ENCODE measurements at places on chromosomes 7 and 10. TPM values are rescaled to one million over a fixed set of nuclear protein-coding genes. Genes with fewer than 3 reads are reported as not detected.

DNA sequence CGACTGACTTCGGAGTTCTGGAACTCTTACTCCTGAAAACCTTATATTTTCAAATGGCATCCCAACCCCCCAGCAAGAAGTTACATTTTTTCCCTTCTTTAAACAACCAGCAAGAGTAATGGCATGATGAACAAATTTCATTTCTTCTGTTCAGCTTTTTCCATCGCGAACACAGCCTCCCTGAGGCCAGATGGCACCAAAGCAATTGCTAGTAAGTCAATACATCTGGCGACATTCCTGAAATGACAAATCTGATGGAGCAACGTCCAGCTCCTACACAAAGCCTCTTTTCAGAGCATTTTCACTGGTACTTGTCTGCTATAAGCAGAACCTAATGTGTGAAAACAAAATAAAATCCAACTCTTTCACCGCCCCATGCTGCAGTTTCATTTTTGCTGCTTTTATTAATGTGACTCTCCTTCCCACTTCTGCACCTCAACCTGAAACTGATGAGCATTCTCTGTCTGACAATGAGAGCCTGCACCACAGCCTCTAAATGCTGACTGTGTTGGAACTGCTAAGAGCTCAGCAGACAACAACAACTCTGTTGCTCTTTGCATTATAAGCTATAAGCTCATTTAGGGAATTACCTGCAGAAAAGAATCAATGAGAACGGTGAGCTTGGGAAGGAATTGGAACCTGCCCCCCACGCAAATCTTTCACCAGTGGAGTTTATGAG lies 229.8 kb downstream of the FGFR2 start:
- no peak for DNase-seq
- H3K36me3 ChIP-seq, result no peaks in the 10 kb centered on the region
- H3K27me3 ChIP-seq, result no peaks in the 10 kb centered on the region
- no peak overlapping the region for H3K4me3 ChIP-seq
- H3K27ac ChIP-seq, result no peak overlapping the region

DNA sequence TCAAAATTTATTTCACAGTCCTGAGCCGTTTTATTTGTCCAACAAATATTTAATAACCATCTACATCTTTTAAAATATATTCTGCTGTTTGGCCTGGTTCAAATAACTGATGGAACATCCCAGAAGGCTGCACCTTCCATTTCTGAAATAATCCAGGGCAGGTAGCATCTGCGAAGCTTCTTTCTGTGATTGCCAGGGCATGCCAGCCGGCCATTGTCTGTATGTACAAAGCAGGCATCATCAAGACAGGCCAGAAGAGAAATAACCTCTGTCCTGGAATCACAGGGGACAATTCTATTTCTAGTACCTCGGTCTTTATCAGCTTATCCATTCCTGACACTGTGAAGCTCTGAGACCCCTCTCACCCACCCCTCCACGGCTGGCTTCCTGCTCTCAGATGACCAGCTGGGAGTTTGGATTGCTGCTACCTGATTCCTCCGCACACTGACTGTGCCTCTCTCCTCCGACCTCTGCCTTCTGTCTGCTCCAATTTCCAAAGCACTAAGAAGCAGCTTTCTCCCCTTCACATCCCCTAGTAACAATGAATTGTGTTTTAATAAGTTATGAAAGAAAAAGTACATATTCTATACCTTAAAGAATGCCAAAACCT lies 8.0 kb downstream of the DGKI start:
- H3K4me1 ChIP-seq, result peaks cover 26% of the 10 kb centered on the region
- peak; percentile 79 for DNase-seq
- no peak overlapping the region for H3K4me3 ChIP-seq
- H3K27ac ChIP-seq, result peak overlapping the region; percentile 51
- no peaks in the 10 kb centered on the region for H3K27me3 ChIP-seq

The GRID2IP gene
- 0.24 TPM for total RNA-seq

The TMEM196 gene
- total RNA-seq, result not detected

- no peaks in the 10 kb centered on the region for H3K4me1 ChIP-seq
- no peak overlapping the region for H3K27ac ChIP-seq
- peaks cover under 1% of the 10 kb centered on the region for H3K27me3 ChIP-seq
- H3K4me3 ChIP-seq, result no peak overlapping the region
- no peaks in the 10 kb centered on the region for H3K36me3 ChIP-seq
Measured at GRCh38 chr7:132276976-132277725, 299.1 kb downstream of the PLXNA4 start.

Measured in cardiac muscle cell (in vitro differentiated cells and primary cell).